Neuronal stem cell (in vitro differentiated cells): ENCODE measurements at places on chromosomes 6 and 20.
A peak's percentile ranks its signal among the peaks of the same experiment; 100 is the strongest.

GRCh38 chr6:24931296-24931695, 4.5 kb downstream of the RIPOR2 start:
- H3K36me3 ChIP-seq, result no peaks in the 10 kb centered on the region
- peaks cover 10% of the 10 kb centered on the region for H3K4me1 ChIP-seq
- no peak overlapping the region for H3K4me3 ChIP-seq
- no peak overlapping the region for H3K27ac ChIP-seq

DNA sequence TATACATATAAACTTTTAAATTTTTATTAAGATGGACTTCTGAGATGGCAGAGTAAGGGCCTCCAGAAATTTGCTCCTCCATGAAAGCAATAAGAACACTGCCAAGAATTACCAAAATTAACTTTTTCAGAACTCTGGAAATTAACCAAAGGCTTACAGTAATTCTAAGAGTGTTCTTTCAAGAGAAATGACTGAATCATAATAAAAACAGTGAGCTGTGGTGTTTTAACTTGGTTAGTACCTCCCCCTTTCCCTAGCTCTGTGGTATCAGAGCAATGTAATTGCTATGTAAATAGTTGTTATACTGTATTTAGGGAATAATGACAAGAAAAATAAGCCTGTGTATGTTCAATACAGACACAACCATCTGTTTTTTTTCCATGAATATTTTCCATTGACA, 19.0 kb downstream of the HECA start:
- no peaks in the 10 kb centered on the region for H3K27me3 ChIP-seq
- DNase-seq, result no peak
- no peak overlapping the region for H3K27ac ChIP-seq
- H3K4me3 ChIP-seq, result no peak overlapping the region
- no peaks in the 10 kb centered on the region for H3K36me3 ChIP-seq

- peak overlapping the region; percentile 21 for H3K27ac ChIP-seq
- DNase-seq, result no peak
- H3K27me3 ChIP-seq, result no peaks in the 10 kb centered on the region
- H3K4me1 ChIP-seq, result peaks cover 2% of the 10 kb centered on the region
These were observed 72.1 kb downstream of the TXLNB start for GRCh38 chr6:139219746-139220145.

DNA sequence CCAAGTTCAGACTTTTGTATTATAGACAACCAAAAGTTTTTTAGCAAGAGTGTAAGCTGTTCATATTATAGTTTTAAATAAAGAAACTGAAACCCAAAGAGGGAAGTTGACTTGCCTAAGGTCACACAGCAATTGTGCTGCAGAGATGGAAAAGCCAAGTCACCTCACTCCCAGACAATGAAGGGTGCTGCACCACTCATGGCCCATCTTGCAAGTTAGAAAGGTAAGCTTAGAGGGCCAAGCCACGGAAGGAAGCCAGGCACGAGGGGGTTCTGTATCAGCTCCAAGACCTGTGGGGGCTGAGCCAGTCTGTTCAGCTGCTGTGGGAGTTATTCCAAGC, 860 bp downstream of the DEFB124 start:
- no peaks in the 10 kb centered on the region for H3K4me1 ChIP-seq
- no peak for DNase-seq
- H3K4me3 ChIP-seq, result no peak overlapping the region
- H3K27ac ChIP-seq, result no peak overlapping the region
- H3K27me3 ChIP-seq, result peaks cover 12% of the 10 kb centered on the region

DNA sequence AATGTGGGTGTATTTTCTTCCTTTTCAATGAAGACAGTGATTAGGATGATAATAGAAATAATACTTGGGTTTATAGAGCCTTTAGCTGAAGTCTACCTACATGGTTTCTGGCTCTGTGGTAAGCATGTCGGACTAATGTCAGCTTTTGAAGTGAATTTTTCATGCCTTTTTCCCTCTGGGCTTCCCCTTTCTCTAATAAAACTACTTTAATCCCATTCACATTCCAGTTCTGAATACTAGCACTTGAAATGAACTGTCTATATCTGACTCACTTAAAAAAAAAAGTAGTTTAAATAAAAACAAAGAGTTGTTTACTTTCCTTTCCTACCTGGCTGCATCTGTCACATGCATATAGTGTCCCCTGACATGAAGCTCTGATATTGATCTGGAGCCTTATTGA, 545.9 kb upstream of the FLRT3 start:
- no peak overlapping the region for H3K27ac ChIP-seq
- H3K27me3 ChIP-seq, result no peaks in the 10 kb centered on the region
- no peaks in the 10 kb centered on the region for H3K36me3 ChIP-seq
- H3K4me1 ChIP-seq, result no peaks in the 10 kb centered on the region
- no peak for DNase-seq

GRCh38 chr6:170360476-170360875, 53.9 kb downstream of the FAM120B start:
- H3K36me3 ChIP-seq, result peaks cover 15% of the 10 kb centered on the region
- H3K4me1 ChIP-seq, result no peaks in the 10 kb centered on the region
- no peak for DNase-seq
- no peak overlapping the region for H3K4me3 ChIP-seq
- H3K27me3 ChIP-seq, result no peaks in the 10 kb centered on the region
